ENCODE measurements at places on chromosomes 3 and 15.
A peak's percentile ranks its signal among the peaks of the same experiment; 100 is the strongest.

DNA sequence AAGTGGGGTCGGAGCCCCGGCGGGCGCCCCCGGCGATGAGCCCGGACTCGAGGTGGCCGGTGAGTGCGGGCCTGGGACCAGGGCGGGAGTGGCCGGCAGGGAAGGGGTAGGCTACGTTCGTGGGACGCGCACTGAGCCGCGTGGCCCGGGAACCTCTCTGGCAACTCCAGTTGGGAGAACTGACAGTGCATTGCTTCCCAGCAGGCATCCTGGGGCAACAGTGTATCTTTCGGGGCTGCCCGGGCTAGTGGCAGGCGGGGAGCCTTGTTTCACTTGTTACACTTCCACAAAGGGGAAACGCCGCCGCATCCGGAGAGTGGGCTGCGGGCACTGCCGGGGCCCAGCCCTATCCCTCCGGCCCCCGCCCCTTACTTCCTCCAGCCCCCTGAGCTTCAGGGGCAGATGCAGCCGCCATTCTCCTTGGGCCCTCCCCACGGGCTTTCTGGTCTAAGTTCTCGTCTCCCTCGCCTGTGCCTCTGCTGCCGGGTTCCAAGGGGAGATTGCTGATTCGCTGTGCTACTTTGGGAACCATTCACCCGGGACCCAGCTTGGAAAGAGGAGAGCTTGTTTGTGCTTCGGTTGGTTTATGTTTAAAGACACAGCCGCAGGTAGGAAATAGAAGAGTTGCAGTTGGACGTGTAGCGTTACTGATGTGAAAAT lies 675 bp downstream of the BRPF1 start:
- no peak for DNase-seq

- DNase-seq: no peak
These were observed 42.1 kb downstream of the GOLGA6A start for GRCh38 chr15:74040109-74040850.

DNA sequence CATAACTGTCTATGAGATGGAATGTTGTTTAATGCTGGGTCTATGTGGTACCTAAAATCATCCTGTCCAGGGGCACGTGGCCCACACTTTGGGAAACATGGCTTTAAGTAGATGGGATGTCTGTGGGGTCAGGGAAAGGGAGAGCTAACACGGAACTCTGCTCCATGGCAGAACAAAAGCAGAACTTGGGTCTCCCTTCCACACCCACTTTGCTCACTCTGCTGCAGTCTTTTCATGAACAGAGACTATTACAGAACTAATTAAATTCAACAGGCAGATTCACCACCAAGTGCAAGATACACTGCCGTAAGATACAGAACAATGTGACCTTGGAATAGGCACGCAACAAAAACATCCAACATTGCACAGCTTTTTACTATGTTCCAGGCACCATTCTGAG lies 28.2 kb downstream of the POPDC2 start:
- no peak for DNase-seq

DNA sequence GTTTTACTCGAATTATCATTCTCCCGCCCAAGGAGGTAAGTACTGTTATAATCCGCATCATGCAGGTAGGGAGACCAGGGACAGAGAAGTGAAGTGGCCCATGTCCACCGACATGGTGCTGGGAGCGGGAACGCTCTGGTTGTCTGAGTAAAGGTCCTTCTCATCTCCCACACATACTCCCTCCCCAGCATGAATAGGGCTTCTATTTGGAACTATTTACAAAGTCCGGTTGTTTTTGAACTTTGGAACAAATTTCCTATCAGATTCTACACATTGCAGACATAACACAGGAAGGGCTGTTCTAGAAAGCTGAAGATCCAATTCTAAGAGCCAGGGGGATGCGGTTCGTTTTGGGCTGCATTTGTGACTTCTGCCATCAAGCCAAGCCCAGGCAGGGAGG lies 94.8 kb upstream of the TLE3 start:
- DNase-seq: no peak

DNA sequence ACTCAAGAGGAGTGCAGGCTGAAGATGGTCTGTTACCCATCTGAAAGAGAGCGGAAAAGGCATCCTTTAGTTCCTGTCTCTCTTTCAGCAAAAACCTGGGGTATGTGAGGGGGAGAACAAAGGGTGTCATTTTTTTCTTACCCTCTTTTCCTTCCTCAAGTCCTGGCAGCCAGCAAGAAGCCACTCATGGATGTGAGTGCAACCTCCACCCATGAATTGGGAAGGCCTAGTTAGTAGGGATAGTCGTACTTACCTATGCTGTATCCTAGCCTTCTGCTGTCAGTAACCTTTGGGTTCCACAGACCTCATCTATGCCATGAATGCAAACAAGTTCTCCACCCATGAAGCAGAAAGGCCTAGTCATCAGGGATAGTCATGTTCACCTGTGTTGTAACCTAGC lies 472.8 kb downstream of the ZIC1 start:
- no peak for DNase-seq

DNA sequence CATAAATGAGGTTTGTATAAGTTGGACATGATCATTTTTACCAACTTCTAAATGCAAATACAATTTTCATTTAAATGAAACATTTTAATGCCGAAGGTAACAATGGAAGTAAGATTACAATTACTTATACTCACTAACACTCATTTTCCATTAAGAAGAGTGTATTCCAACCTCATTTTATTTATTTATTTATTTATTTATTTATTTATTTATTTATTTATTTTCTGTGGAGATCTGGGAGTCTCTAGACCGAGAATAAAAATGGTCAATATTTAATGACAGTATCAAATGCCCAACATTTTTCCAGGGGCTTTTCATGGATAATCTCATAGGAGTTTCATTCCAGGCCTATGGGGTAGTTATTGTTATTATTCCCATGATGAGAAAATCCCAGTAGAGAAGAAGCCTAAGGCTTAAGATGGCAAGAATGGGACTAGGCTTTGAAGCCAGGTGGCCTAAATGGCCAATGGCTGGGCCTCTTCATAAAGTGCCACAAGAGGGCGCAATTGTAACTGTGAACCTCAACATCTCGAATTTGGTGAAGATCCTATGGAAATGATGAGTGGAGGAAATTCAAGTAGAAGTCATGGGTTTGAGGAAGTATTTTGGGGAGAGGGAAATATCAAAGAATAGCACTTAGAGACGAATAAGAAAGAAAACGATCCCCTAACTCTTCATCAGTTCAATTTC lies 21.3 kb downstream of the VGLL3 start:
- no peak for DNase-seq

DNA sequence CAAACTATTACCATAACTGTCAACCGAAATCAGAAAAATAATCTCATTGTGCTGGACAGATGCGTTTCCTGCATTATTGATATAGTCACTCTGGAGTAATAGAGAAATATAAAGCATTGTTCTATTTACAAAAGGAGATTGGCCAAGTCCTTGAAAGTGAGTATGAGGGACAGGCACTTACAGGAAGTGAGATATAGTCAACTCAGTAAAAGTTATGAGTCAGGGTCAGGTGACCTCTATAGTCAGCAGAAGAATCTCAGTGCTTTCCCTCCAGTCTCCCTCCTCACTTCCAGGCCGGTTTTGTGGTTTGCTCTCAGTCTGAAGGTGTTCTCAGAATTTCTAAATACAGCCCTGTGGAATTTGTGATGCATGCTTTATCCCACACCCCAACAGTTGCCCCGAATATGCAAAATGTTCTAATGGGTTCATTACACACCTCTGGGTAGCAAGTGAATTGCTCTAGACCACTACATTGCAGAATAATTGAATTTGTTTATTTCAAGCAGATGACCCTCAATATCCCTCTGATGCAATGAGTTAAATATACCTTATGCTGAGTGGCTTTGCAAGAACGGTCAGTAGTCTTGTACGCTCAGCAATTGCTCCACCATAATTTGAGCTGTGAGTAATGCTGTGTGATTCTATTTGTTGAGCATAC lies 787.7 kb downstream of the MCTP2 start:
- no peak for DNase-seq

DNA sequence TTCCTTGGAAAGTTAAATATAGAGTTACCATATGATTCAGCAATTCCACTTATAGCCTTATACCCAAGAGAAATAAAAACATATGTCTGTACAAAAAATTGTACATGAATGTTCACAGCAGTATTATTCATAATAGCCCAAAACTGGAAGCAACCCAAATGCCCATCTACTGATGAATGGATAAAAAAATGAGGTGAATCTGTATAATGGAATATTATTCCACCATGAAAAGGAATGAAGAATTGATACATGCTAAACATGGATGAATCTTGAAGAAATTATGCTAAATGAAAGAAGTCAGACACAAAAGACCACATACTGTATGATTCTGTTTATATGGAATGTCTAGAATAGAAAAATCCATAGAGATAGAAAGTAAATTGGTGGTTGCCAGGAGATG lies 61.4 kb downstream of the TTC23 start:
- no peak for DNase-seq

- DNase-seq: no peak
These were observed 48.7 kb upstream of the CPB1 start for GRCh38 chr3:148778926-148779325.

DNA sequence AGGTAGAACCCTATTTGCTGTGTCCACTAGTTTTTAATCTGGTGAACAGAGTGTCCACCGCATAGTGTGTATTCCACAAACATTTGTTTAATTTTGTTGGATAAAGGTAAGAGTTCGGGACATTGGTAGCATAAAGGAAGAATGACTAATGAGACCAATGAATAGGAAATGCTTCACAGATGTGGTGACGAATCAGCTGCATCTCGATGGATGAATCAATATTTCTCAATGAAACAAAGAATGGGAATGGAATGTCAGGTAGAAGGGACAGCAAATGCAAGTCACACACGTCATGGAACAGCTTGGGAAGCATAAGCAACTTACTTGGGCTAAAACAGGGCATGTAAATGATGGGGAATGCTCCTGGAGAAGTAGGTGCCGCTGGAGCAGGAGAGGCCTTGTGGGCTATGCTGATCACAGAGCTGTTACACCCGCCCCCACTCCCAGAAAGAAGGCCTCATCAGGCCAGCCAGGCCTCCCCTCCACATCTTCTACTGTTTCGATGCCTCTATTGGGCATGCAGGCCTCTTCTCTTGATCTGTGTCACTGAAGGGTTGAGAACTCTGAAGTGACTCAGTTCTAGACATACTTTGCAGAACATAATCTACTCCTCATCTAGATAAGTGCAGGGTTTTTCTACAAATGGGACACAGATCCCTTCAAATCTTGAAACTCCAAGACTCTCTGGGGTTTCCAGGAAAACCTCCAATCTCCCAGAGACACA lies 120.0 kb upstream of the GADL1 start:
- DNase-seq: no peak

DNA sequence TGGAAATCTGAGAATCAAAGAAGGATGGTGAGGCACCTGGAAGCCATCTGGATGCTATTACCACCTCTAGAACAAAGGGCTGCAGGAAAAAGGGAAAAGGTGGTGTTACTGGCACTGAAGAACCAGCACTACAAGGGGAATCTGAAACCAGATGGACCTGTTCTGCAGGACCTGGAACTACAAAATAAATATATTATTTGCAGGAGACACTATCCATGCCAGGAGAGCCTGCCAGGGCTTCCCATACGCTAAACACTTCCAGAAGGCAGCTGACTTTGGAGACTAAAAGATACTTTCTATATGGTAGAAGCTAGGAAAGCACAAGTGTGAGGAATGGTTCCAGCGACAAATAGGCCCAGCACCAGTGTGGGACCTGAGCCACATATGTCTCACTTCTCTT lies 83.4 kb upstream of the POU1F1 start:
- no peak for DNase-seq

GRCh38 chr3:25355998-25356397 lies 72.1 kb upstream of the RARB start:
- DNase-seq: no peak

DNA sequence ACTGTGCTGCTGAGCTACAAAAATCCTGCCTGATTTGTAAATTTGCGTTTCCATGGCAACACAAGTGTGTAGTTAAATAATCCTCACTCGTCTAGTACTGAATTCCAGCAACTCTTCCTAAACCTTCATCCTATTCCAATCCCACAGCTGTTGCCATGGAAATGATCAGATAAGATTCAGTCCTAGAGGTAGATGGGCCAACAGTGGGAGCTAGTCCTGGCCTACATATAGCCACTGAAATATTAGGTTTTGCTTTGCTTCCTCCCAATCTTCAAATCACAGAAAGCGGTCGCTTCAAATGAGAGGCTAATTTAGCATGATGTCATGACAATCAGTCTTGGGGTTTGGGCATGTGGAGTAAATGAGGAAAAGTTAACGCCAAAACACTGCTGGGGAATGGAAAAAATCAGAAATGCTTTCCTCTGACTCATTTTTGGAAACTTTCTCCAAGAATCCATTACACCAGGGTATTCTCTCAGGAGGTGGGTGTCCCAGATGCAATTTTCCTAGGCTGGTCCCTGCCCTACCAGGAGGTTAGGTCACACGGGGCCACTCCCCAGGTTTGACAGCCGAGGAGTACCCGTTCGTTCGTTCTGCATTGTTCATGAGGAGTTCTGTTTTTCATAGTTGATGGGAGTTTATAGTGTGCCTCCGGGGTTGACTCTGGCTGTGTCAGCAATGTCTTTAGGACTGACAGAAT lies 159.2 kb upstream of the SLCO3A1 start:
- DNase-seq: no peak

DNA sequence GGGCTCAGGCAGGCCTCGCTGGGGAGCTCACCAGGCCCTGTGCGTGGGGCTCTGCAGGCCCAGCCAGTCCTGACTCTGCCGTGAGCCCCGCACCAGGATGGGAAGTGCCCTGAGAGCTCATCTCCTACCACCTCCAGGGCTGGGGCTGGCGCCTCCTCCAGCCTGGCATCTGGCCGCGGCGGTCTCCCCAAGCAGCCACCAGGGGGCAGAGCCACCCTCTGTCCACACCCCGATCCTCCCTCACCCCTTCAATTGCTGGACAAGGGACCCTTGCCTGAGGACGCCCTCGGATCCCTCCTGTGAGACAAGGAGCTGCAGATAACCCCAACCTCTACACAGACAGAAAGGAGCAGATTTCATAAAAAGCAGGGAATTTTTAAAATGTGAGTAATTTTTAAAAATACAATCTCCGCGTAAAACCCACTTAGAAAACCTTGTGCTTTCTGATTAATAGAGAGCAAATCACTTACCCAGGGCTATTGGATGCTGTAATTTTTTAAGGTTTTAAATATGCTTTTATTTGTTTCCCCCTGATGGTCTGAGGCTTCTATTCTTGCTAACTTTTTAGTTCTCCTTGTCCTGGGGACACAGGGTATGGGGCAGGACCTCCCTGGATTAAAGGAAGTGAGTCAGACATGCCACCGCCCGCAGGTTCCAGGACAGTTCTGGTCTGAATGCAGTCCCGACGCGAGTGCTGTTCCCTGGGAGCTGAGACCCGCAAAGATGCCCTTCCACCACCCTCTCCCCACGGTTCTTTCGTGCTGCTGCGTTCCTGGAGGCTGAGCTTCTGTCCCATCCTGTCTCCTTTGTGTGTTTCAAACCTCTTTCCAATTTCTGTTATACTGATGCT lies 52.3 kb upstream of the CHRNA7 start:
- peak; percentile 47 for DNase-seq

- no peak for DNase-seq
These were observed 12.8 kb downstream of the PPCDC start for GRCh38 chr15:75036212-75036616.

GRCh38 chr3:171133337-171133736 lies 106.8 kb upstream of the SLC2A2 start:
- DNase-seq: no peak
